Stimulated activated CD8-positive, alpha-beta memory T cell treated with anti-CD3 and anti-CD28 coated beads, Interleukin-4, amount 100 ng/mL, for 48 hours (primary cell): ENCODE measurements at places on chromosomes 12 and 14.

DNA sequence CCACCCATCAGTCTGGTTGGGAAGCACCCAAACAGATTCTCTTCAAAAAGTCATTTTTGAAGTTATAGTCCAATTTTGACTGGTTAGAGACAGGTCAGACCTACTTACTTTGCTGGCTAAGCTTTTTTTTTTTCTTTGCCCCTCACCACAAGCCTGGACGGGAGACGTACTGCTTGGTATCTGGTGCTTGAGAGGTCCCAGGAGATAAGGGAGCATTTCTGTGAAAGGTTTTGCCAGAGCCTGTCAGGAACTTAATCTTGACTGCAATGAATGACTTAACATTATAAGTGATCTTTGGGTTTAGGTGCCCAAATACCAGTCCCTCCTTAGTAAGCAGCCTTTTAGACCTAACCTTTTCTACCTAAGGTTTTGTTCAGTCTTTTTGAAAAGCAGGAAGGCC lies 6.3 kb downstream of the MTHFD1 start:
- DNase-seq = no peak

DNA sequence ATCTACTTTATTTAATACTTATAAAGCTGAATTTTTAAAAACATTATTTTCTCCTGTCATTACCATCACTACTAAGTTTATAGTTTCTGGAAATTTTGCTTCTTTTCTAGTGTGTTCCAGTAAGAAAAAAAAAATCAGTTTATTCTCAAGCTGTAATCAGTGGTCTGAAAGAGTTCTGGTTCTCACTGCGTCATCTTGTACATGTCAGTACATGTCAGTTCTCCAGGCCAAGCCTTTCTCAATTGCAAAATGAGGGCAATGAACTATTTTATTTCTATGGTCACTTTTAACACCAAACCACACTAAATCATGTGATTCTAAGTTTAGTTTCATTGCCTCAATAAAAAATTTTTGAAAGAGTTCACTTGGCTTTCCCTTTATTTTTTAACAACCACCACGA lies 468.9 kb upstream of the LRFN5 start:
- no peak for DNase-seq

- DNase-seq = no peak
Measured at GRCh38 chr12:106861984-106862916, 87.8 kb downstream of the RIC8B start.

DNA sequence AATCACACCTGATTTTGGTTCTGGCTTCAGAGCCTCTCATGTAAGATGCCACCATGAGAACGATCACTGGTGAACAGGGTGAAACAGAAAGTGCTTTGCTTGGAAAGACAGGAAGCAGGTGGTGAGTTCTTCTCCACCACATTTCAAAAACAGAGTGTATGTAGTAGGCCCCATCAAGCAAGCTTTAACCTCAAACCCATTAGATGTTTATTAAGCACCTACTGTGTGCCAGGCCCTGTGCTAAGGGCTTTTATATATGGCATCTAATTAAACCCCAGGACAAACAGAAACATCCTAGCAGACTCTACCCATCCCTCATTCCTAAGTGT lies 47.8 kb upstream of the MED13L start:
- DNase-seq = no peak

GRCh38 chr14:60095781-60096450 lies 4.2 kb downstream of the PCNX4 start:
- DNase-seq = no peak

GRCh38 chr12:47736877-47737676 lies 11.8 kb upstream of the ENDOU start:
- DNase-seq = no peak

DNA sequence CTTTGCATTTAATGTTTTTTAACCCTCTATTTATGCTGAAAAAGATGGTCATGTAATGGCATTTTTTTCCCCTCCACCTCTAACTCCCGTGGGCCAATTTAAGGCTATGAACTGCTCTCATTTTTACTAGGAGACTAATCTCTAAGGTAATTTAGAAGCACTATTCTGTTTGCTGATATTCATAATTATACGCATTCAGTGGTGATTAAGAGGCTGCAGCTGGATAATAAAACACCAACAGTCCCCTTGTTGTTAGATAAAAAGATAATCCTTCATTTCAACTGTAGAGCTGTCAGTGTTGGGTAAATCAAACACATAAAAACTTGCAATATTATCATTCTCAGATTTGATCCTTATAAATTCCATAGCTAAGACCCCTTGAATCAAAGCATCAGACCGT lies 8.9 kb downstream of the MYO1H start:
- DNase-seq = no peak

- DNase-seq = no peak
Measured at GRCh38 chr12:6567112-6567670, 900 bp downstream of the NOP2 start.
